HT-29 (cell line): ENCODE measurements at places on chromosomes 1 and 21. TPM values are rescaled to one million over a fixed set of nuclear protein-coding genes. Genes with fewer than 3 reads are reported as not detected.

GRCh38 chr1:170560681-170561285, 28.8 kb downstream of the GORAB start:
- DNase-seq = no peak

DNA sequence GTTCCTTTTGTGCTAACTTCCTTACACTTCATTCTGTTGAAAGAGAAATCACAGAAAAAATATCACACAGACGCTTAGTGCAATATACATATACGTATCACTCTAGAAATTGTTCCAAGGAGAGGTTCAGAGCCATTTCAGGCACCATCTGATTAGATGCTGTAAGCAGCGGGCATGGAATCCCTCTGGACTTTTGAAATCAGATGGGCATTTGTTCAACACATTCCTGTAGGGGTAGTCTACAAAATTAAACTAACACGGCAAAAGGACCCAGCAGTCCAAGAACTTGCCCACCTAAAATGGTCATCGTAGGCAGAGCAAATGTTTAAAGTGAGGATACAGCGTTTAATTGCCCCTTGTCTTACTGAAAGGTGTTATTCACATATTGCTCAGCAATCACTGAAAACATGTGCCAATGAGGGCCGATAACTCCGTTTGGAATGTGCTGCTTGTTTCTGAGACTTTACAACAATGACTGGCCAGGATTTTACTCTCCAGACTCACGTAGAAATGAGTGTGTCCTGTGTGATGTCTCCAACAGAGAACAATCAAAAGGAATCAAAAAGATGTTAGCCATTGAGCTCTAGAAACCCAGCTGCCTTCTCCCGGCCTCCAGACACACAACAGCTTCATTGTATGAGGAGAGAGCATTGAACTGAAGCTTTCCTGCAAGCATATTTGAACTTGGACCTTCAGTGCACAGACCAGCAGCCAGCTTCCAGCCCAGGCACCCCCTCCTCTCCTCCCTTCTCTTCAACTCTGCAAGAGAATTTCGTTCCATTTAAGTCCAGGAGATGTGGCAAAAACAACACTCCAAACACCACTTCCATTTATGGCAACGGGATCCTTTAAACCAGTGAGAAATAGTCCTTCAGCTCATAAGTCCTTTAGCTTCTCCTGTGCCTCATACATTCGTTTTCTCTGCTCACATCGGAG, 32.1 kb upstream of the ADORA3 start:
- DNase-seq = no peak

DNA sequence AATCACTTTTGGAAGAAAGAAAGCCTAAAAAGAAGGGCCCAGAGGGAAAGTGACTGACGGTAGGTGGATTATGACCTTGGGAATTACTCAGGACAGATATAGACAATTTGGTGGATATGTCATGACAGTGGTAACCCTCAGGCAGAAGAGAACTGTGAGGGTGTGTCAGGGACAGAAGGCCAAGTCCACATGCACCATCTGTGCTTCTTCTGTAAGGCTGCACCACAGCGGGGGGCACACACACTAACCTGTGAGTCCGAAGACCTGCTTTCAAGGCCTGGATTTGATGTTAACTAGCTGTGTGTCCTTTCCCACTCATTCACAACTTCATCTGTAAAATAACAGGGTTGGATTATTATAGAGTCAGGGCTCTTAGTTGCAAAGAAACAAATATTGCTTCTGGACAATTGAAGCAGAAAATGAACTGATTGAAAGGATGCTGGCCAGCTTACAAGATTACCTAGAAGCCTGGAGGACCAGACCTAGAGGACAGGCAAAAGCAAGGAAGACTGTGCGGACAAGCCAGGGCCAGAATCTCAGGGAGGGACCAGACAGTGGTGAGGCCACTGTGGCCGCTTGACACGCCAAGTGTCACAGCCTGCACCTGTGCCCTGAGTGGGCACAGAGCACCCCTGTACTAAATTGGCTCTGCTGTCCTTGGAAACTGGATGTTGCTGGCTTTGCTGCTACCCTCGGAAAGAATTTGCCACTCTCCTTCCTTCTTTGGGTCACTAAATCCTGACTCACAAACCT, 34.7 kb upstream of the USP24 start:
- no peak for DNase-seq

DNA sequence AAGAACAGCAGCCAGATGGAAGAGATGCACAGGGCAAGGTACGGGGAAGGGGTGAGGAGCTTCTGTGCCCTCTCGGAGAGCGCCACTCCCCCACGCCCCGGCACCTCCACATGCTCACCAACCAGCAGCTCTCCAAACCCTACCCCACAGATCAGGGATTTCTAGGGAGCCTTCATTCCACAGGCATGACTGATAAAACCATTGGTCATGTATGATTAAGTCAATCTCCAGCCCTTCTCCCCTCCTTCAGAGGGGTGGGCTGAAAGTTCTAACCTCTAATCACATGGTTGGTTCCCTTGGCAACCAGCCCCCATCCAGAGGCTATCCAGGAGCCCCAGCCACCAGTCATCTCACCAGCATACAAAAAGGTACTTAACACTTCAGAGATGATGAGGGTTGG, 144.7 kb downstream of the TGFBR3 start:
- no peak for DNase-seq

DNA sequence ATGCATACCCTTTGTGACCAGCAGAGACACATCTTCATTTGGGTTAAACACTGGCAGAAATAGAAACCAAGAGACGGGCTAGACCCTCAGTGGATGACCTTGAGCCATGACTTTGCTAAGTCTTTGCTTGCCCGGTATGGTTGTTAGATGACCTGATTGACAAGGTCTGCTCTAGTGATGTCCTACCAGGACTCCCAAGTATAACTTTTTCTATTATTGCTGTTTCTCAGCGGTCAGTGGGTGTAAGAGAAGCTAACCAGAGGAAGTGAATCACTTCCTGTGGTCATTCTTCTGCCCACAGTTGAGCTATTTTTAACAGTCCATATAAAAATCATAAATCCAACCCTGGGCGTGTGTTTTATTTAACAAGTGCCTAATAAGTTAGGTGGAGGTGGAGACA, 126.2 kb upstream of the ETS2 start:
- DNase-seq = peak; percentile 8

DNA sequence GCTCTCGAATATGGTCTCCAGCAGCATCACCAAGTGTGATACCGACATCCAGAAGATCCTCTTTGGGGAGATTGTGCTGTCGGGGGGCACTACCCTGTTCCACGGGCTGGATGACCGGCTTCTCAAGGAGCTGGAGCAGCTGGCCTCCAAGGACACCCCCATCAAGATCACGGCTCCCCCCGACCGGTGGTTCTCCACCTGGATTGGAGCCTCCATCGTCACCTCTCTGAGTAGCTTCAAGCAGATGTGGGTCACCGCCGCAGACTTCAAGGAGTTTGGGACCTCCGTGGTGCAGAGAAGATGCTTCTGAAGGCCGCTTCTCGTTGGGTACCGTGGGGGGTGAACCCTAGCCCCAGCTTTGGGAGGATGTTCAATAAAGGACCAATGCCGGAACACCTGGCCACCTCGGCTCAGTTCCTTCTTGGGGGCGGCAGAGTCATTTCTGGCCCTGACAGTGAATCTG, 1.3 kb downstream of the ACTRT2 start:
- no peak for DNase-seq

GRCh38 chr1:2412773-2413494, 570 bp upstream of the PEX10 start:
- DNase-seq = peak; percentile 73

- no peak for DNase-seq
Observed at GRCh38 chr1:117582451-117582850, 23.4 kb upstream of the TENT5C start.

DNA sequence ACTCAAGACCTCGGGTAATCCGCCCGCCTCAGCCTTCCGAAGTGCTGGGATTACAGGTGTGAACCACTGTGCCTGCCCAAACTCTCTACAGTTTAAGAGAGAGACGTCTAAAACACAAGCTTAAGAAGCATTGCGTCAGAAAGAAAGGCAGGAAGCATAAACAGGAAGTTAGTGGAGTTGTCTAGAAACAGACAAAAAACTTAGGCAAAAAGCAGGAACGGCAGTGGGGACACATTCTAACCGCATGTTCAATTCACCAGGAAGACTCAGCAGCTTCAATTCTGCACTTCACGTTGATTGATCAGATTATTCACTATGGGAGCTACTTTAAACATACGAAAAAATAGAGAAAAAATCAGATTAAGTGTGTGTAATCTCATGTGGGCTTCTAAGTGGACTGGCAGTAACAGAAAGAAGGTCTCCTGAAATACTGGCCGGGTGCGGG, 7.4 kb downstream of the CFAP74 start:
- DNase-seq = no peak

GRCh38 chr1:208358651-208359050, 114.5 kb upstream of the PLXNA2 start:
- DNase-seq = no peak

DNA sequence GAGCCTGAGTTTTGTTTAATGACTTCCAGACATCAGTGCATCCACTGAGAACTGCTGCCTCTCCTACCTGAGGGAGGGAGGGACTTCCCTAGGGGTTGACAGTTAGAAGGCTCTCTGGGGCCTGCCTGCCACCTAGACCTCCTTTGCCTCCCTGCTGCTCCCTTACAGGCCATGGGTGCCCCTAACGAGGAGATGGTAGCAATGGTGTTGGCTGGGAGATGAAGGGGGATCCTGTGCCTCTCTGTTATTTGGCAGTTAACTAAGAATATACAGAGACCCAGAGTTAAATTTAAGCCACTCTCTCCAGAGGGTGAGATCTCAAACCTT, 66.1 kb downstream of the UBE2U start:
- DNase-seq = no peak

GRCh38 chr1:41393716-41394368, 32.6 kb downstream of the FOXO6 start:
- no peak for DNase-seq

DNA sequence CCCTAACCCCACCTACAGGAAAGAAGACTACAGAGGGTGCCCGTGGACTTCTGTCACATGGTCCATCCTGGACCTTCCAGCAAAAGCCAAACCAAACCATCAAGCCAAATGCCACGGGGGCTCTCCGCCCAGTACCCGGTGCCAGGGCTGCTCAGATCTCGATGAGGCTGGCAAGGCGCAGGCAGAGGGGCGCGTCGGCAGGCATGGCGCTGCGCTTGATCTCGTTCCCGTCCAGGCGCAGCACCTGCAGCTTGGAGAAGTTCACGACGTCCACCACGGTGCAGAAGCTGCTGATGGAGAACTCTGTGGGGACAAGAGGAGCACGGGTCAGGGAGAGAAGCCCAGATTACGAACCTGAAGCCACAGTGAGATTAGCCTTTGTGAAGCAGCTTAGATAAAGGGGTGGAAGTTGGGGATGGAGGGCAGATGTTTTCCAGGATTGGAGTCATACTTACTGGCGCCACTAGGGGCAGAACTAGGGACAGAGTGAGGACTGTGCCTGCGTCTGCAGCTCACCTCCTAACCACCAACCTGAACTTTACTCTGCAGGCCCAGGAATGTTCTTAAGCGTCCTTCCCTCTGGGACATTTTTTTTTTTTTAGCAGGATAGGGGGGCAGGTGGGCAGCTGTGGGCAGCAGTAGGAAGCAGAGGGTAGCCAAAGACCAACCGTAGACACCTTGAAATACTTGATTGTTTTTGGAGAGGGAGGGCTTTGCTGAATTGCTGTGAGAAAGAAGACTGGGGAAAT, 8.6 kb downstream of the FMOD start:
- peak; percentile 65 for DNase-seq

DNA sequence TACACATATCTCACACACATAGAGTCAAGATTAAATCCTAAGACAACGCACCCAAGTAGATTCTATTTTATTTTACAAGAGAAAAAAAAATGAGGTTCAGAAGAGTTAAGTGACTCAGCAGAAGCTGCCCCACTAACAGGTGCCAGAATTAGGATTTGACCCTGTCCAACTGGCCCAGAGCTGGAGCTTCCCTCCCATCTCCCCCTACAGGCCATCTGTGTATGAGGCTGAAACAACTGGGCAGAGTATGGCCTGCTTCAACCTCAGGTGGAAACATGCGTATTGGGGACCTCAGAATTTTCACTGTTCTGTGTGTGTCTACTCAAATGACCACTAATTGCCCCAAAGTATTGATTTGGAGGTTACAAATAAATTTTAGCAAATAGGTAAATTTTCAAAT, 29.9 kb downstream of the PSMG1 start:
- DNase-seq = peak; percentile 26

DNA sequence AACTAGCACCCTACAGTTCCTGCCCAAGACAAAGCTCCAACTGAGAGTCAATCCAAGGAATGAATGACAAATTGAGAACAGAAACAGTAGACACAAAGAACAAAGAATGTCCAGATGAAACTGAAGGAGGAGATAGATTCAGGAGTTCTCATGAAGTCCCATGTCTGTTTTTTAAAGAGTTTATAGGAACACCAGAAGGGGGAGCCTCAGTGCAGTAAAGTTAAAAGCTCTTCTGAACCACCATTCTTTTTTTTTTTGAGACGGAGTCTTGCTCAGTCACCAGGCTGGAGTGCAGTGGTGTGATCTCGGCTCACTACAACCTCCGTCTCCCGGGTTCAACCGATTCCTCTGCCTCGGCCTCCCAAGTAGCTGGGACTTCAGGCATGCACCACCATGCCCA, 323.6 kb downstream of the MRPL39 start:
- DNase-seq = peak; percentile 29

DNA sequence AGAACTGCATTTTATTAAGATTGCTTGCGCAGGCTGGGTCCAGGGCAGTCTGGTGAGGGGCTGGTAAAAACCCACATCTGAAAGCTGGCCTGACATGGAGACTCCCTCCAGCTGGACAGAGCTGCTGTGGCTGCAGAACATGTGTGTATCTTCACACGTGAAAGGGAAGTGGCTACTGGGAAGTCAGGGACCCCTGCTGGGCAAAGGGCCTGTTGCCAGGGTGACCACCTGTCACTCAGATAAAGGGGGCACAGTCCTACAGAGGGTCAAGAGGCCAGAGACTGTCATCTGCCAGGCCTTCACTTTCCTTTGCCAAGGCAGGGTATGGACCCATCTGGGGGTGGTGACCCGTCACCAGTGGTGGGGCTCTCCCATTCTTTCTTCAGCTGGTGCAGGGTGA, 17.5 kb downstream of the NKAIN1 start:
- DNase-seq = no peak

DNA sequence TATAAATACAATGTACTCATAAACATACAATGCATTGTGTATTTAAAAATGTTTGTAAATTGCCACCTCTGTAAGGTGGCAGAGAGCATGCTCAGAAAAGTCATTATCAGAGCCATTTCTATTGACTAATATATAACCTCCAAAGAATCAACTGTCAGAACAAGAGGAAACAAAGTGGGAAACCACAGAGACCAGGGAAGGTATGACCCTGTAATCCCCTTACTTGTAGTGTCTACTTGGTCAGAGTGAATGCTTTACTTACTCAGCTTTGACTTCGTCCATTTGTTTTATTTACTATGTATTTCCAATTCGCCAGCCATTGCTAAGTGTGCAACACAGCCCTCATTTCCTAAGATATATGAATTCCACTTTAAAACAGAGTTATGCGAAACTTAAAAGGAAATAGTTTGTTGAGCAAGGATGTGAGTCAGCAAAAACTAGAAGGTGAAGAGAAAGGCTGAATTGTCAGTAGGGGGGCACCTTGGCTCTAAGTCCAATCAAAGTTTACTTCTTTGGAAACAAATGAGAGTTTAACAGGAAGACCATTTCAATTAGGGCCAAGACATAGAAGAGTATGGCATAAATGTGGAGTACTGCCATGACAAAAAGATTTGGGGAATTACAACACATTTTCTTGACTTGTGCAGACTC, 671.7 kb upstream of the PTBP2 start:
- no peak for DNase-seq

PRDM15 gene
- 6.2 and 10.9 TPM in 2 replicates for total RNA-seq

OVAAL gene
- total RNA-seq = not detected in 2 replicates

WNT2B gene
- 0.28 and 1.0 TPM in 2 replicates for total RNA-seq

CD1E gene
- not detected in 2 replicates for total RNA-seq

NHLH1 gene
- total RNA-seq = not detected in 2 replicates
